ENCODE measurements at places on chromosomes 3 and 15.
A peak's percentile ranks its signal among the peaks of the same experiment; 100 is the strongest.

DNA sequence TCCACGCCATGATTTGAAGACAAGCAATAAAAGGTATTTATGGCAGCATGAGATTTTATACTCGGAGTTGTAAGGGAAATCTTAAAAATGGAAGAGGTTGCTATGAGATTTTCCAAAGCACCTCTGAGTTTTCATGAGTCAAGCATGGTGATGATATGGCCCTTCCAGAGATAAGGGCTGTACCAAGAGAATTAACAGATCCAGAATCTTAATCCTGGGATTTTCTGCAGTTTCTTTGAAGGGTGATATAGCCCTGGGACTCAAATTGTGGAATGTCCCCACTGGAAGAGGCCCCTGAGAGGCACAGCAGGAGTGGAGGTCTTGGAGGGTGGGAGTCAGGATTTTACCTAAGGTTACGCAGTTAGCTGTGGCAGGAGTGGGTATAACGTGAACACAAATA lies 243.3 kb downstream of the ZNF621 start:
- no peak for DNase-seq

DNA sequence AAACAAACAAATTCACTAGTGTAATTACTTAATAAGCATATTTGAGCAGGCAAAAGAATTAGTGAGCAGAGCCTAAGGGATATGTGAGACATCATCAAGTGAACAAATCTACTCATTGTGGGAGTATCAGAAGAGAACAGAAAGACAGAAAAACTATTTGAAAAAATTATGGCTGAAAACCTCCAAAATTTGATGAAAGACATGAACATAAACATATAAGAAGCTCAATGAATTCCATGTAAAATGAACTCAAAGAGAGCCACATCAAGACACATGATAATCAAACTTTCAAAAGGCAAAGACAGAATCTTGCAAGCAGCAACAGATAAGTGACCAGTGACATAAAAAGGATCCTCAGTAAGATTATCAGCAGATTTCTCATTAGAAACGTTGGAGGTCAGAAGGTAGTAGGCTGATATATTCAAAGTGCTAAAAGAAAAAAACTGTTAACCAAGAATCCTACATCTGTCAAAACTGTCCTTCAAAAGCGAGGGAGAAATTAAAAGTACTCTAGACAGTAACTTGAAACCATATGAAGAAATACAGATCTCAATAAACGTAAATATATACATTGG lies 83.0 kb upstream of the UBP1 start:
- no peak for DNase-seq

DNA sequence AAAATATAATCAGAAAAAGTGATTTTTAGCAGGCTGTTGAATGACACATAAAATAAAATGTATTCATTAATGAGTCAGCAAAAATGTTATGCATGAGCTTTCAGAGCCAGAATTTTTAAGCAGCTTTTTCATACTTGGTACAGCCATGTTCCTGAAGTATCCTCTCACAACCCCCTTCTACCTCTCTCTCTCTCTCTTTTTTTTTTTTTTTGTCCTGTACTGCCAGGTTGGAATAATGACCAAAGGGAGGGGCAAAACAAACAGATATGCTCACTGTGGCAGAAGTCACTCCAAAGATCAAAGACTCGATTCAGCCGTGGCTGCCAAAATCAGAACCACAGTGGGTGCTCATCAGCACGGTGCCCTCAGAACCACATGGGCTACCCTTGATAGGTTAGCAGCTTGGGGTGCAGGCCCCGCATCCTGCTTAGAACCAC lies 383.0 kb downstream of the ZBTB20 start:
- DNase-seq: no peak

DNA sequence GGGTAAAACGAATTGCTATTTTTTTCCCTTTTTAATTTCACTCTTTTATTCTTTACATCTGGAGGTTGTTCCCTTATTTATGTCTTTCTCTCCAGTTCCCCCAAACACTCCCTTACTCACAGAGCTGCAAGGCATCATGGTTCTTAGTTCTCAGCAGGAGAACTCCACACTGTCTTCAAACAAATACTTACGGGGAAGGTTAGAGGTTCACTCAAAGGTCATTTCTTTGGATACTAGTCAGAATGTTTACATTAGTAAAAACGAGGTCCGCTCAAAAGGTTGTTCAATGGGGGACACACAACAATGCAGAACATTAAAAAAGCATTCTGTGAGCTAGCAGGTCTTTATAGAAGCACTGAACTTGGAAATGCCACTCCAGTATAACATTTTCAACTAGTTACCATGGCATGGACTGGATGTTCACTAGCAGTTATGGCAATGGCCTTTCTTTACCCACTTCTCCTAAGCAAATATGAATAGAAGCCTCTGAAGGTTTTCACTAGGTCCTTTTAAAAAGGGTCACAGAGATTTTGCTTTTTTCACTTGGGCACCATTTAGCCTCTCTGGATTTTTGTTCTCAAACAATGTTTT lies 201.7 kb downstream of the MEIS2 start:
- DNase-seq: no peak

- DNase-seq: no peak
Observed at GRCh38 chr3:140552403-140552802, 125.5 kb upstream of the TRIM42 start.

- DNase-seq: no peak
Observed at GRCh38 chr3:72473156-72473555, 375.1 kb downstream of the SHQ1 start.

DNA sequence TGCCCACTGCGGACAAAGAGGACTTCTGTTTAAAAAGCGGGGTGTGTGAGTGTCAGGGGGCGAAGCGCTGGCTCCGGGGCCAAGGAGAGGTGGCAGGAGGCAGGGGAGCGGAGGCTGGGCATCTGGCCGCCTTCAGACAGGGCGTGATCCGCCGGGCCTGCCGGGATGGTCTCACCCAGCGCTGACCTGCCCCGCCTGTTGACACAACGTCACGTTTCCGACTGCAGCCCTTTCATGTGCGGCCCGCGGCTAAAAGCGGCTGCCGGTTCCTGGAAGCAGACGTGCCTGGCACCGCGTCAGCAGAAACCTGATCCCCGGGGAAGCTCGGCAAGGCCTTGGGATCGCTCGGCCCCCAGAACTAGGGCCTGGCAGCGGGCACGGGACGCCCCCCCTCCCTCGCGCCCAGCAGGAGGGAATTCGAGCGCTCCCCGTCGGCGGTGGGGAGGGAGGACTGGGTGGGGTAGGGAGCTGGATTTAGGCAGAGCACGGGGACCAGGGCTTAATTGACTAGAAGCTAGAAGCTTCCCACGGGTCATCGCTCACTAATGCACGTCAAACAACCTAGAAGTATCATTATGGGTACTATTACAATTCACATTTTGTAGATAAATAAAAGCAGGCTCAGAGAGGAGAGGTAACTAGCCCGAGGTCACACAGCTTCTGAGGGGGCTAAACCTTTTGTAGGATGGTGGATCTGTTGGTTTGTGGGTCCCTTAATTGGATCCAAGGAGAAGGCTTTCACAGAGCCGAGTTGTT lies 7.7 kb downstream of the BHLHE40 start:
- DNase-seq: peak; percentile 68

Data from GM12892 (cell line).